Urinary bladder (tissue), 4 donors: ENCODE measurements at places on chromosomes 11 and 22.

DNA sequence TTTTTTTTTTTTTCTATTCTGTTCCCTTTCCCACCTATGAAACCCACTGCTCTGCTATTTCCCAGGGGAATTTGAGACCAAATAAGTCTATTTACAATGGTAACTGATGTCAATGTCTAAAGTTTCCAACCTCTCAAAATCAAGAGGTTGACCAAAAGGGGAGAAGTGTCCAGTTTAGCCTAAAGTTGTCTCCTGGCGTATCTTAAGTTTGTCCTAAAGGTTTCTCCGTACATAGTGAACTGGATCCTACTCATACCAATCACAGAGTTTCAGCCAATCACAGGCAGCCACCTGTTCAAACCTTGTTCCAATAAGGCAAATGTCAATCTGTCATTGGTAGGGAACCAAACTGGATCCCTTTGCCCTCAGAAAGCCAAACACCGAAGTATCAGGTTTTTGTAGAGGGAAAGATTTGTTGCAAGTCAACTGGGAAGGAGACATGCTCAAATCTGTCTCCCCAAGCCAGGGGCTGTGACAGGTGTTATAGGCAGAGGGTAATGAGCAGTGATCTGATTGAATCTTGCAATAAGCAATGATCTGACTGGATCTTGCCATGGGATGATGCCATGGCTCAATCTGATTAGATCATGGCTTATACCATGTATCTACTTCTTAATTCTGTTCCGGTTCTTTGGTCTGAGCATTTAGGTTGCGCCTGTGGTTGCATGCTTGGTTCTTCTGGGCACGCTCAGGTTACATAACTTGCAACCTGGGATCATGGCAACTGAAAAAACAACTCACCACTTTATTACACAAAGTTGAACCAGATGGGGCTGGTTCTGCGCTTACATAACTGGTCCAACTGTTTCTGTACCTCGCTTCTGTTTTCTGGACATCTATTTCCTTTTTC lies 1.1 kb upstream of the VPS37C start:
- no peak for DNase-seq

DNA sequence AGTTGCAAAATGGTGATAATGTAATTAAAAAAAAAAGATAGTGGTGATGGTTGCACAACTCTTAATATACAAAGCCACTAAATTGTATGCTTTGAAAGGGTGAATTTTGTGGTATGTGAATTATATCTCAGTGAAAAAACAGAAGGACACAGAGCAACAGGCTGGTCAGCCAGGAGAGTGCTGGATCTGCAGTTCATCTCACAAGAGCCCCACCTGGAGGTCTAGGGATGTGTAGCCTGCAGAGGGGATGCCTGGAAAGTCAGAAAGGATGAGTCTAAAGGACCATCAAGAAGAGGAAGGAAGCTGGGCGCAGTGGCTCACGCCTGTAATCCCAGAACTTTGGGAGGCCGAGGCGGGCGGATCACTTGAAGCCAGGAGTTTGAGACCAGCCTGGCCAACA lies 9.0 kb downstream of the POLR3H start:
- no peak for DNase-seq

- no peak for DNase-seq
These were observed 64.2 kb downstream of the SLC36A4 start for GRCh38 chr11:93133488-93134109.

DNA sequence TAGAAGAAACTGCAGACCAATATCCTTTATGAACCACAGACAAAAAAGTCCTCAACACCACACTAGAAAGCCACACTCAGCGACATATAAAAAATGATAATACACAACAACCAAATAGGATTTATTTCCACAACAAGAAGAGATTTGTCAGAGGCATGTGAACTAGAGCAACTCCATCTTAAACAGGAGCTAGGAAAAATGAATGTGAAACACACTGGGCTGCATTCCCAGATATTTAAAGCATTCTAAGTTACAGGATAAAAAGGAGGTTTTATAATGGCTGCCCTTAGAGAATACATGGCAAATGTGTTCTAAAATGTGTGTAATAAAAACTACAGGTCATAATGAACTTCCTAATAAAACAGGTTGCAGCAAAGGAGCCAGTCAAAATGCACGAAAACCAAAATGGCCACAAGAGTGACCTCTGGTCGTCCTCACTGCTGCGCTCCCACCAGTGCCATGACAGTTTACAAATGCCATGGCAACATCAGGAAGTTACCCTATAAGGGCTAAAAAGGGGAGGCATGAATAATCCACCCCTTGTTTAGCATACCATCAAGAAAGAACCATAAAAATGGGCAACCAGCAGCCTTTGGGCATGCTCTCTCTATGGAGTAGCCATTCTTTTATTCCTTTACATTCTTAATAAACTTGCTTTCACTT lies 21.8 kb downstream of the XKR3 start:
- no peak for DNase-seq

- DNase-seq: no peak
These were observed 227.4 kb downstream of the CADM1 start for GRCh38 chr11:115276799-115277198.
